ENCODE measurements at places on chromosomes 13 and 19.

GRCh38 chr13:80363890-80364503, 23.1 kb upstream of the SPRY2 start:
- no peak for DNase-seq

DNA sequence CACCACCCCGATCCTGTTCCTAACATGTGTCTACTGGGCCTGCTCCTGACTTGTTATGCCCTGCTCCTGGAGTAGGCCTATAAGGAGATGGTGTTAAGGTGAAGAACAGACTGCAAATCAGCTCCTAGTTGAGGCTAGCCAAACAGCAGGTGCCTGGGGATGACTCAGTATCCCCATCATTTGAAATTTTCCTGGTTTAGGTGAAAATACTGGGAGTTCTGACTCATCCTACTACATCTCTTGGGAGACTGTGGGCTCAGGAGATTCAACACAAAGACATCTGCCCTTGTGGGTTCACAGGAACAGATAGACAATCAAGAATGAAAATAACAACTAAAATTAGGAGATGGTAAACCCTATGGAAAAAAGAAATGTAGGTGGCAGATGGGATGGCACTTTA, 41.2 kb downstream of the BRD4 start:
- no peak for DNase-seq

- DNase-seq, result no peak
Observed at GRCh38 chr13:46663206-46664037, 110.5 kb downstream of the LRCH1 start.

DNA sequence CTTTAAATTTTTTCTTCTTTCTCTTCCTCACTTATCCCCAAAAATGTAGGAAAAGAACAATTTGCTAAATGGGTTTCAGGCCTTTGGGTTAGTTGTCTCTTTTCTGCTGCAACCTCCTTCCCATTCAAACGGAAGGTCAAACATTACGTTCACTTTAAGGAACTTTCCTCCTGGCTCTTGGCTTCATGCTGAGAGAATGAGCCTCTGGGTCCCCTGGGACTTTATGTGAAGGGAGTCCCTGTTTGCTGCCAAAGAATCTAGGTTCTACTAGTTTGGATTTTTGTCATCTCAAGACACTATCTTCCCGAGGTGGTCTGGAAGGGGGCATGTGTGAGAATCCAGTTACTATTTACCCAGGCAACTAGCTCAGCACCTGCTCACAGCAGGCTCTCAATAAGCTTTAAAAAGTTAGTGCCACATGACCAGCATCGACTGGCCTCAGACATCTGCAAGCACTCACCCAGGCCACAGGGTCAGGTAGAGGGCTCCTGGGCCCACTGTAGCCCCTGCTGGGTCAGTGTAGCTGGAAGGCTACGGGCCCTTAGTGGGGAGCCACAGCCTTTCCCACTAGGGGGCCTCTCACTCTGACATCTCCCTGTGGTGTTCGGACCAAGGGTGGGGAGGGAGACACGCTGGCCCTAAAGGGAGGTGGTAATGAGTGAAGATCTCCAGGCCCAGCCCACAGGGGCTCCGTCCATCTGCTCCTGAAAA, 40.5 kb downstream of the FAM124A start:
- no peak for DNase-seq

- no peak for DNase-seq
Observed at GRCh38 chr19:6740589-6741343, 1.3 kb downstream of the TRIP10 start.

DNA sequence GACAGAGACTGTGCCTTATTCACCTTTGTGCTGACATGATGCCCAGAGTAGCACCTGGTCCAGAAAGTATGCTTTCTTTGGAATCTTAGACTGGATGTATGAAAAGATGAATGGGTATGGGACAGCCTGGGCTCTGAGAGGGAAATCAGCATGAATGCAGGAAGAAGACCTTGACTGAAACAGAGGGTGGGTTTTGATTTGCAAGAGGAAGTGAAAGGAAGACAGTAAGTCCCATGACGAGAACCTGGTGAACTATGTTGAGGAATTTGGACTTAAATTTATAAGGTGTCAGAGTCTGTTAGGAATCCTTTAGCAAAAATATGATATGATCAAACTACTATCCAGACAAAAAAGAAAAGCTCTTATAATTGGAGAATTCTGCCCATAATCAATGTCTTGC, 301.9 kb downstream of the SPRY2 start:
- DNase-seq, result no peak

DNA sequence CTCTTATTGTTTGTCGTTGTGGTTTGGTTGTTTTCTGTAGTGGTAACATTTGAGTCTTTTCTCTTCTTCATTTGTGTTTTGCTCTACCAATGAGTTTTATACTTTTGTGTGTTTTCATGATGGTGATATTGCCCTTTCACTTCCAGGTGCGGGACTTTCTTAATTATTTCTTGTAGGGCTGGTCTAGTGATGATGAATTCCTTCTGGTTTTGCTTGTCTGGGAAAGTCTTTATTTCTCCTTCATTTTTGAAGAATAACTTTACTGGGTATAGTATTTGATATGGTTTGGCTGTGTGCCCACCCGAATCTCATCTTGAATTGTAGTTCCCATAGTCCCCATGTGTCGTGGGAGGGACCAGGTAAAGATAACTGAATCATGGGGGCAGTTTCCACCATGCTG, 6.8 kb upstream of the CLEC4M start:
- DNase-seq, result no peak

- peak; percentile 55 for DNase-seq
Observed at GRCh38 chr19:37506387-37507166, at the start of gene ZNF793. Gene ZNF793, plus strand, starts transcription at chr19:37506939. Its CDS starts 16,501 bp downstream, at chr19:37523440.

DNA sequence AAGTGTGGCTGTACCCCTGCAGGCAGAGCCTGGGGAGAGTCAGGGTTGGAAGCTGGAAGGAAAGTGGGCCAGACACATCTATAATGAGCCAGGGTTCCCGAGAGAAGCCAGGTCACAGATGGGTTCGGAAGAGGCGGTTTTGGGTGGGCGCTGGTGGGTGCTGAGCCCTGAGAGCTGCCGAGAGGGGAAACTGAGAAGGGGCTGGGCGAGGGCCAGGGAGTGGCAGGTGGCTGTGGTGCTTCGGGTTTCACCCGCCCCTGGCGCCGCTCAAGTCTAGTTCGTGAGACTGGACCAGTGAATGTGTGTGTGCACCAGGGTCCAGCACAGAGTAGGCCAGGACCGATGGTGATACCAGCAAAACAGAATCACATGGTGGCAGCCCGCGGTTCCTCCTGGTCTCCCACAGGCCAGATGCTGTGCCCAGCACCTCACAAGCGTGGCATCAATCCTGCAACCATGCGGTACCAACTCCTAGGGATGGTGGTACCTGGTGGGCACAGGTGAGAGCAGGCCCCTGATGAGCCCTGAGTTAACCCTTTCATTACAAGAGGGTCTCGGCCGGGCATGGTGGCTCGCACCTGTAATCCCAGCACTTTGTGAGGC, 1.8 kb upstream of the LRRC4B start:
- DNase-seq, result no peak

DNA sequence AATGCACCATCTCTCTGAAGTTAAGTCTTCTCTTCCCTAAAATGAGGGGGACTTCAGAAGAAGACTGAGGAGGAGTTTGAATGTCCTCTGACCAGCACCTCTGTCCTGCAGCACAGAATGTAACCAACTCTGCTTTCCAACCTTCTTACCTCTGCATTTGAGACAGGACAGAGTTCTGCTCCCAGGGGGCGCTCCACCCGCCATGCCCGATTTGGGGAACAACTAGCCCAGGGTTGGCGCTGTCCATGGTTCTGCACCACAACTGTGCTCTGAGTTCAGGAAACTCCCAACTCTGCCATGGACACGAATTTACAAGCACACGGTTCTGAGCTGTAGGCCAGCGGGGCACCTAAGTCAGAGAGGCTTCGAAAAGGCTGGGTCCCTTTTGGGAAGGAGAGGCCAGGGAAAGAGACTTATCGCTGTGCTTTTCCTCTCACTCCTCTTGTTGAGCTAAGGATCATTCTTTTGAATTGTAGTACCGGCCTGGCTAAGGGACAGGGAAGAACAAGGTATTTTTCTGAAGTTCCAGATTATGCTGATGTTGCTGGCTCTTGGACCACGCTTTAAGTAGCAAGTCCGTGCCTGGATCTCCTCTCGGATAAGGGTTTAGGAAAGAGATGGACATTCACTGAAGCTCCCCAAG, 22.2 kb downstream of the SIGLEC5 start:
- peak; percentile 77 for DNase-seq

- DNase-seq, result no peak
Observed at GRCh38 chr13:113491982-113492381, 1.5 kb upstream of the DCUN1D2 start.

GRCh38 chr13:63517371-63517770, 2101.7 kb upstream of the PCDH20 start:
- DNase-seq, result no peak

DNA sequence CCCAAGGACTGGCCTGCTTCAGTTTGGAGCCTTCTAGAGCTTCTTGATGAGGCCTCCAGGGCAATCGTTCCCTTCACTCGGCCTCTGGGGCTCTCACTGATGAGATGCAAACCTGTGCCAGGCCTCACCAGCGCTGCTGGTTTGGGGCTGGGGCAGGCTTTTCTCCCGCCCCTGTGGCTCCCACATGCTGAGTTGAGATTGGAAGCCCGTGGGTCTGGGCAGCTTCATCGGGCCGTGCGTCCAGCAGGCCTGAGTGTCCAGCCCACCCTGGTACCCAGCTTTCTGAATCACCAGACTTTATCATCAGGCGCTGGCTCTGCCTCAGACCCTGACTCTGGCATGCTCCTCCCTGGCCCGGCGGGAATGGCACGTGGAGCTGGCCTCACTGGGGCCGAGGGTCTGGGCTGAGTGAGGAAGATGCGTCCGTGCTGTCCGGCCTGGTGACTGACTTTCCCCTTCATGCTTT, 4.3 kb downstream of the CALM3 start:
- DNase-seq, result no peak

DNA sequence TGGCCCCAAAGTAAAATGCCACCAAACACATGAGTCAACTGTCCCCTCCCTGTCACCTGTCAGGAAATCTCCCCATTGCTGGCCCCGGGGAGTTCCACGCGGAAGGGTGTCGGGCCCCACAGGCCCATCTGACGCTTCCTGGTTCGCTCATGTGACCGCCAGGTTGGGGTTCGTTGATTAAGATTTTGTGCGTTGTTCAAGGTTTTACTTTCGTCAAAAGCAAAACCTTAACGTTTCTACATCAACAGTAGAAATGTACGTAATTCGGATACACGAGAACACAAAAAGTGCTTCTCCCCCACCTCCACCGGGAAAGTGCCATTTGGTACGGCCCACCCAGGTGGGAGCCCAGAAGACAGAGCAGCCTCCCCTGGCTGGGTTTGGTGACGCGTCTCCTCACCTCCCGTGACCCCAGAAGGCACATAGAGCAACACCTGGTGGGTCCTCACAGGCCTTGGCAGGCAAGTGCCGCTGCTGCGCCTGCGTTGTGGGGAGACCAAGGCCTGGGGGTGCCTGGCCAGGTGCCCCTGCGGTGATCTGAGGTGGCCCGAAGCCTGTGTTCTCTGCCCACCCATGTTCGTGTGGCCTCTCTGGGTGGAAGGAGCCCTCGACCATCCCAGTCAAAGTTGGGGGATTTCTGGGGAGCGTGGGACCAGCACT, 161.6 kb downstream of the KDM4B start:
- no peak for DNase-seq

GRCh38 chr13:98525456-98526181, 51.3 kb downstream of the STK24 start:
- no peak for DNase-seq

DNA sequence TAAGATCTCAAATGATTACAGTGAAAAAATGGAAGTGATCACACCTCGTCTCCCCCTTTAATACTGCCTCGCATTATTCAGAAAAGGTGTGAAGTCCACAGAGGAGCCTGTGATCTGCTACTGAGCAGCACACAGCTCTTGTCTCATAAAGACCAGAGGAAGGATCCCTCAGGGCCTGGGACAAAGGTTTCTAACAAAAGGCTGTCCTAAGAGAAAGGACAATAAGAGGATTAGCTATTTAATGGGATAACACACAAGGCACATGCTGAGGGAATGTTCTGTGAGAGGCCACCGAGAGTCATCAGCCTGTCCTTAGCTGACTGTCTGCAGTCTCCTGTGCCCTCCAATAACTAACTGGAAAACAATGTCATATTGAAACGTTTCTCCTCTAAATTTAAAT, 26.7 kb downstream of the EBPL start:
- DNase-seq, result no peak

DNA sequence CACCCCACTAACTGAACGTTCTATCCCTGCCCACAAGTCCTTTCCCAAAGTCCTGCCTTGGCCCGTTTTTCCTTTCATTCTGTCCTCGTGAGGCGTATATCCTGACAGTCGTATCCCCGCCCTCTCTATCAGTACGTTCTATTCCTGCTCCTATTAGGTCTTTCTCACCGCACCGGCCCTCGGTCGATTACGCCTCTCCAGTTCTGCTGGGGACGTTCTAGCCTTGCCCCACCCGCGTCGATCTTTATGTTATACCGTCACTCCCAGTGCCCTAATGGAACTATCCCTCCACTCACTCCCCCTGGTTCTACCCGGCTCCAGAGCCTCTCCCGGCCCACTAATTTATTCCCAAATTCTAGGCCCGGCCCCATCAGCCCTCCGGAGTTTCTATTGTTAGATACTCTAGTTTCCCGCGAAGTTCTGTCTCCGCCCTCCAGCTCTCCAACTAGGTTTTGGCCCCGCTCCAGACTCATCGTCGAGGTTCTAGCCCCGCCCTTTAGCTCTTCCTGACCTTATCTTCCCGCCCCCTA, 2.0 kb downstream of the PLAUR start:
- peak; percentile 96 for DNase-seq

DNA sequence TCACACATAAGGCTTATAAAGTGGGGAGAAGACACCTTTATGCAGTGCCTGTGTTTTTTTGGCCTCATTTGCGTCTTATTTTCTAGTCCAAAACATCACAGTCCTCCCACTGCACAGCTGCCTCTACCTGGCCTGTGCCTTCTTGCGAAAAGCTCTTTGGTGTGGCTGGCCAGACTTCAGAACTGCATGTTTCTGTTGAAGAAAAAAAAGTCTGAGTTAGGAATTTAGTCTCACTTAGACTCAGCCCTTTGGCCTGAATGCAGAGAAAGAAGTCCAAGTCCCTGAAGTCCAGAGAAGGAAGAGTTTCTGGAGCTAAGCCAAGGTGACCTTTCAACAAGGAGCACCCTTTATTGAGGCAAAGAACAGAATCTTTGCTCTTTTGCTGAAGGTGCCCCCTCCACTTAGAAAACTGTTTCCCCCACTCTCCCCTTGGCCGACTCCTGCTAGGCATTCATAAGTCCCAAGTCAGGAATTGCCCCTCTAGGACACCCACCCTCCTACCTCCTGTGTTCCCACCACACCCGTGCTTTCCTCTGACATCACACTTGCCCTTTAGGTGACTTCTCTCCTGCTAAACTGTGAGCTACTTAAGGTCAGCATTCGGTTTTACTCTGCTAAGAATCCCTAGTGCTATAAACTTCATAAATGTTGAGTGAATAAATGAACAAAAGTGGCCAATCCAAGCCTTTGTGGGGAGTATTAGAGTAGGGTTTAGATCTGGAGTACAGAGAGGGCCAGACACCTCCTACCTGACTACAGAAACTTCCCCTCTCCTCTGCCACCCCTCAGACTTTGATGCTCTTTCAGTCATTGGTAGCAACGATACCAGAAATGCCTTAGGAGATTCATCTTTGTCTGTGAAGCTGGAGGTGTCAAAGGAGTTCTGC, 226.8 kb downstream of the LACC1 start:
- DNase-seq, result no peak

GRCh38 chr13:112186091-112186490, 119.1 kb downstream of the SOX1 start:
- no peak for DNase-seq

- peak; percentile 87 for DNase-seq
Observed at GRCh38 chr19:11142528-11143171, 12.9 kb downstream of the SPC24 start.
